ENCODE measurements at places on chromosomes 12 and 14. TPM values are rescaled to one million over a fixed set of nuclear protein-coding genes. Genes with fewer than 3 reads are reported as not detected.

Gene ADCY6
- 0.40 TPM for total RNA-seq

Gene CPSF6
- 84.3 TPM for total RNA-seq

DNA sequence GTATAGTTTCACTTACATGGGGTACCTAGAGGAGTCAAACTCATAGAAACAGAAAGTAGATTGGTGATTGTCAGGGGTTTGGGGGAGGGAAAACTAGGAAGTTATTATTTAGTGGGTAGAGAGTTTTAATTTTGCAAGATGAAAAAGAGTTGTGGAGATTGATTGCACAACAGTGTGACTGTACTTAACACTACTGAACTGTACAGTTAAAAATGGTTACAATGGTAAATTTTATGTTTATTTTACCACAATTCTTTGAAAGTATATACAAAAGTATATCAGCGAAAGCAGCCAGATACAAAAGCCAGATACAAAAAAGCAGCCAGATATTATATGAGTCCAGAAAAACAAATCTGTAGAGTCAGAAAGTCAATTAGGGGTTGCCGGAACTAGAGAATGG lies 247.6 kb downstream of the IPO8 start:
- DNase-seq, result no peak

- no peak for DNase-seq
Measured at GRCh38 chr12:88471331-88472045, 108.8 kb downstream of the KITLG start.

DNA sequence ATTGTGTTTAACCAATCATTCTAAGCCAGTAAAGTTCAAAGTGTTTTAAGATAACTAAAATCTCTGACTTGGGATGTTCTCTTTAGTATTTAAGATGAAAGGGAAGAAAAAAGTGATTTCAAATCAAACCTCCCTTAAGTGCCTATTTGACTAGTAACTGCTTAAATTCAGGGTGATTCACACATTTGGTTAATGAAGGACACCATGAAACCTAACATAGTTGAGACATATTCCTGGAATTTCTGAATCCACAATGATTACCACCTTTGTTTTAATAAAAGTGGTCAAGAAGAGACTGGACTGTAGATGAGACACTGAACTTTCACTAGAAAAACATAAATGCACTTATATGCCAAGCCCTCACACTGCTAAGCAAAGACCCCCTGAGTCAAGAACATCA lies 138.7 kb downstream of the MED13L start:
- no peak for DNase-seq

GRCh38 chr14:54197369-54197768 lies 199.4 kb upstream of the CDKN3 start:
- no peak for DNase-seq

- DNase-seq, result no peak
Measured at GRCh38 chr14:21049271-21049673, 7.1 kb downstream of the RNASE7 start.

DNA sequence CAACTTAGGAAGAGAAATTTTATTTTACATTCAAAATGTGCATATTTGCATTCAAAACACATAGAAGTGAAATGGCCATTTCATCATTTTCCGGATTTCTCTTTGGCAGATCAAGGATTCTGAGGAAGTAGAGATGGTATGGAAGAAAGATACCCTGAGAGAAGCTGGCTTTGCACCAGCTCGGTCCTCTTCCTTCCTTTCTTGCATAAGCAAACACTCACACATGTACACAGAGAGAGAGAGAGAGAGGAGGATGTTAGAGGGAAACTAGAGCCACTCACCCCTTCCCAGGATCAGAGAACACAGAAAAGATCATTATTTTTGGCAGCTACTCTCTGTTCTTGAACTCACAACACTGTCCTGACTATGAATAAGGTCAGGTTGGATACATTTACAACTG lies 15.6 kb upstream of the PLEKHD1 start:
- DNase-seq, result no peak

GRCh38 chr12:62761658-62762057 lies 173.3 kb downstream of the PPM1H start:
- no peak for DNase-seq

DNA sequence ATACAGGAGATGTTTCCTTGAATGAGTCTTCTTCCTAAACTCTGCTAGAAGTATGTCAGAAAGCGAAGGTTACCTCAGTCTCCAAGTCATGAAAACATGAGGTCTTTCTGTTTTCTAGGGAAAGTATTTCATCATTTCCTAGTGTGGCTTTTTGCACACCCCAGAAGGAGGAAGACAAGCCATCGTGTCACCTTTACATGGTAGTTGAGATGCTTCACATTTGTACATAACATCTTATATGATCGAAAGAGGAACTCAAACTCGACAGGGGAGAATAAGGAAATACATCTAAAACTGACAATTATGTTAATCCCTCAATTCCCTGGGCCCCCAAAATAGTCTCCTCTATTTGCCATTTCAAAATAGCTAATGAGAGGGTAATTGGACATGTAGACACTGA lies 214.1 kb upstream of the PLEKHG7 start:
- no peak for DNase-seq

DNA sequence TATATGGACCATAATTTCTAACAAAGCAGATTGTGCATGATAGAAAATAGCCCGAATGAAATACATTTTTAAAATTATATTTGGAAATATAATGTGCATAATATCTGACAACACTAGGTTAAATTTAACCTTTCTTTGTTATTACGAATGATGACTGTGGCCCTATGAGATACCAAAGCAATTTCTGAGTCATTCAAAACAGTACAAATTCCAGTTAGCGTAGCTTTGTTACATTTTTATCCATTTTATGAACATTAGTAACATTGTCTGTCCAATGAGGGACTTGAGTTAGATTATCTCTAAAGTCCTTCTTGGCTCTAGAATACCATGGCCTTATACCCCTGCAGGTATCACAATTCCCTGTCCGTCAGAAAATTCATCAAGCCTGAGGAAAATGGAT lies 39.0 kb upstream of the REP15 start:
- DNase-seq, result no peak

DNA sequence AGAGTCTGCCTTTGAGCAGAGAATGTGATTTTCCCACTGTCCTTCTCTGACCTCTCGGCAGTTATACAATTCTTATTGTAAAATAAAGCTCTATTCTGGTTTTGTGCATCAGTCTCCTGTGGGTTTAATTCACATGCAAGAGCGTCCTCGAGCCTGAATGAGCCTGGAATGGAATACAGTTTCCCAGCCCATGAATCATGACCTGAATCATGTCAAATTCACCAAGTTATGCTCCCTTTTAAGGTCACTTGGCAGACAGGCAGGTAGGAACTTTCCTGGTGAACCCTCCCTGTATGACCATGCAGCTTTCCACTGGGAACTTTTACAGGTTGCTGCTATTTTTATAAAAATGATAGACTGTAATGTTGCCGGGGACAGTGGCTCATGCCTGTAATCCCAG lies 41.7 kb downstream of the BICD1 start:
- DNase-seq, result no peak

Data from natural killer cell treated with Interleukin-12 subunit alpha and Interleukin-12 subunit beta and Interleukin-15 and Interleukin-18, amount 100 ng/mL, for 72 hours (primary cell).